ENCODE measurements at places on chromosomes 4 and X. TPM values are rescaled to one million over a fixed set of nuclear protein-coding genes. Genes with fewer than 3 reads are reported as not detected.

TMSB4X gene
- 5,524 TPM for total RNA-seq

SLC10A4 gene
- not detected for total RNA-seq

NXF2B gene
- not detected for total RNA-seq

RTL3 gene
- not detected for total RNA-seq

BMP3 gene
- total RNA-seq: not detected

All from fibroblast of the aortic adventitia (primary cell).